ENCODE measurements at places on chromosomes 16 and 17.
A peak's percentile ranks its signal among the peaks of the same experiment; 100 is the strongest.

DNA sequence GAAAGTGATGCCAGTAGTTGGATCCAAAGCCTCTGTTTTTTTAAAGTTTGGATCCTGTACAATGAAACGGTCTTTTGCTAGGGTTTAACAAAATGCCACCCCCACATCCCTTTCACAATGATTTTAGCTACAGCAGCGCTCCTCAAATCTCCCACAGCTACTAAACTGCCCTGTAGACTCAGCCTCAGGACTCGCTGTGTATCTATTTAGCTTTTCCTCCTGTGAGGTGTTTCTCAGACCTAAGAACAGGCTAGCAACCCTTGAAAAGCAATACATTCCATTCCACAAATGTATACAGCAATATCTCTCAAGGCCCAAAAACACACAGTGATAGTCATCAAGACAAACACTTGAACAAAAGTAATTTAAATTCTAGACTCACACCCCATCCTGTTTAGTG lies 206.4 kb downstream of the ZFHX3 start:
- no peak for DNase-seq

- DNase-seq: no peak
Observed at GRCh38 chr16:27813591-27813990, 249.9 kb downstream of the GSG1L start.

- no peak for DNase-seq
Observed at GRCh38 chr17:1730326-1731193, 6.1 kb downstream of the WDR81 start.

DNA sequence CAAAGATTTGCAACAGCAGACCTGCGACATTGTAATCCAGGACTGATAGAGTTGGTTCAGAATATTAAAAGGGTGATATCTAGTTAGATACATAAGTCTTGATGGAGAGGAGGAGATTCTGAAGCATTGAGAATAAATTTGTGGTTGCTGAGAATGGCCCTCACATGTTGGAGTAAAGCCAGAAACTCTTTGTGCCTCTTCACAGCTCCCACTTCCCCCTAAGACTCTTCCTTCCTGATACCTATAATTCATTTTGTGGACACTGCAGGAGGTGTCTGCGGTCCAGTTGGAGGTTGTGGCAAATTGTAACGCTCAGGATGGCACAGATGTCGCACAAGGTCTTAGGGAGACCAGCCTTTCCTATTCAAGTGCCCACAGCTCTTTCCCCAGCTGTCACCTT lies 17.5 kb downstream of the WWOX start:
- no peak for DNase-seq

DNA sequence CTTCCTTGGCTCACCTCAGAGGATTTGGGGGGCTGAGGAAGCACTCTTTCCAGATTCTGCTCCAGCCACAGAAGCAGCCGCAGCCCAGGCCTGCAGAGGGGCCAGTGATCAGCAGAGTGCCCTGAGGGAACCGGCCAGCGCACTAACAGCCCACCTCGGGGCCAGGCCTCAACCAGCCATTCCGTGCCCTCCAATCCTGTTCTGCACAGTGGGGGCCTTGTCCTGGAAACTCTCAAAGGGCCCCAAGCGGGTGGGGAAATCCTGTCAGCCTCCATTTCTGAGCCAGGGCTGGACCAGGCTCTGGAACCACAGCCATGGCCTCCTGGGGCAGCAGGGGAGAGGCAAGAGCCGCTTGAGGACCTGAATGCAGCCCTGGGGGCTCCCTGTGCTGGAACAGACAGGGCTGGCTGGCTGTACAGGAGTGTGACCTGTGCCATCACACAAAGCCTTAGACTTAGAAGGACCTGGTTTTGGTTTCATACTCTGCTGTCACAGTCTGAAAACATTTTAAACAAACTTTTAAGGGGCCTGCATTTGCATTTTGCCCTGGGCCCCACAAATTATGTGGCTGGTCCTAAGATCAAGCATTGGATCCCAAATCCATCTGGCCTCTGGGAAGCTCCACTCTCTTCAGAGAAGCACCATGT lies 10.0 kb downstream of the CNGB1 start:
- DNase-seq: no peak

GRCh38 chr17:68711858-68712257 lies 110.7 kb upstream of the FAM20A start:
- no peak for DNase-seq

DNA sequence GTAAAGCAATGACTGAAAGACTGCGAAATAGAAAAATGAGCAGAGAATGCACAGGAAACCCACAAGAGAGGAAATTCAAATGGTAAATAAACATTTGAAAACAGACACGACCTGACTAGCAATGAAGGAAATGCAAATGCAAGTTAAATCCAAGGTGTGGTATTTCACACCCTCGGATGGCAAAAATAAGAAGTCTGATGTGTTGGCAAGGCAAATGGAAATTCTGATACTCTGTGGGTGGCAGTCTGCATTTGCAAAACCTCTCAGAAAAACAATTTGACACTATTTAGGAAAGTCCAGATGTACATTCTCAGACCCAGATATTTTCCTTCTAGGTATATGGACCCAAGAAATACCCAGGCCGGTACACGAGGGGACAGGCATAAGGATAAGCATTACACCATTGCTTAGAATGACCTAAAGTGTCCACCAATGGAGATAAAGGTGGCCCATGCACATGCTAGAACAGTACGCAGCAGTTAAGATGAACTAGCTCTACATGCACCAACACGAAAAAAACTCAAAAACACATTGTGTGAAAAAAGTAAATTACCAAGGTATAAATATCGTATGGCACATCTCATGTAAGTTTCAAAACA lies 116.7 kb downstream of the GAS7 start:
- DNase-seq: no peak

- DNase-seq: no peak
Observed at GRCh38 chr16:85302018-85302847, 190.0 kb upstream of the CIBAR2 start.

- no peak for DNase-seq
Observed at GRCh38 chr16:56732832-56733231, 2.9 kb downstream of the NUP93 start.

DNA sequence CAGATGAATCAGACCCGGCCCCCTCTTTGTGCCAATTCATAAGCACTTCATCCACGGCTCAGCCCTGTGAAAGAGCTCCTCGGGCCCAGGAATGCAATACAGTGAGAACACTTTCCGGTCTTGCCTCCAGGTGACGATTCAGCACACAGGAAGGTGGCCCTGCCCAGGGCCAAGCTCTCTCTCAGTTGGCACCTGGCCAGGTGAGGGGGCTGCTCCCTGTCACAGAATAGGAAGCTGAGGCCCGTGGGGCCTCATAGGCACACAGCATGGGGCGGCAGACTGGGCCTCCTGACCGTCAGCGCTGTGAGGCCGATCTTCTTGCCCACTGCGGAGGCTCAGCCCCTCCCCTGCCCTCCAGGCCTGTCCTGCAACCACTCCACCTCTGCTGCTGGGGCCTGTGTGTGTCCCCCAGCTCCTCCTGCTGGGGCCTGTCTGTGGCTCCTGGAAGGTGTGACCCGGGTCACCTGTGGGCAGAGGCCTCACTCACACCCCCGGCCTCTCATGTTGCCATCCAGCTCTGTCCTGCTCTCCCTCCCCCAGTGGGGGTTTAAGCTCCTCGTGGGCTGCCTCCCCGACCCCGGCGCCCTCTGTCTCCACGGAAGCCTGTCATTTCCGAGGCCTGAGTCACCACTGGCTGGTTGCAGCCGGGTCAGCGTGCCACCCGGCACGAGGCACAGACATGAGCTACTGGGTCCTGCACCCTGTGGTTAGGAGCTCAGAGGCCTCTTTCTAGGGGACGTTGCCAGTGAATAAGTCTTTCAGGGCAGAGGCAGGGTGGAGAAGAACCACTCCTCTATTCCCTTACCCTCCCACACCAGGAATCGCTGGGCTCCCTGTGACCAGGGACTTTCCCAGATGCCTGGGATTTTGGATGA lies 114.4 kb downstream of the SEC14L1 start:
- peak; percentile 82 for DNase-seq

DNA sequence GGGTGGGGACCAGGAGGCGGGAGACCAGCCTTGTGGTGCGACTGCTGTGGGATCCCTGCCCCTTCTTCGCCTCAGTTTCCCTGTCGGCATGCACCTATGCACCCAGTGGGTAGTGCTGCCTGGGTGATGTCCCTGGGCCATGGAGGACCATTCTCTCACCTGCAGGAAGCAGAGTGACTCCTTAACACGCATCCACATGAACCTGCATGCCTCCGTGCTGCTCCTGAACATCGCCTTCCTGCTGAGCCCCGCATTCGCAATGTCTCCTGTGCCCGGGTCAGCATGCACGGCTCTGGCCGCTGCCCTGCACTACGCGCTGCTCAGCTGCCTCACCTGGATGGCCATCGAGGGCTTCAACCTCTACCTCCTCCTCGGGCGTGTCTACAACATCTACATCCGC lies 25.2 kb downstream of the ADGRG5 start:
- DNase-seq: no peak

- no peak for DNase-seq
Observed at GRCh38 chr17:81509972-81510784, 2.4 kb downstream of the ACTG1 start.

DNA sequence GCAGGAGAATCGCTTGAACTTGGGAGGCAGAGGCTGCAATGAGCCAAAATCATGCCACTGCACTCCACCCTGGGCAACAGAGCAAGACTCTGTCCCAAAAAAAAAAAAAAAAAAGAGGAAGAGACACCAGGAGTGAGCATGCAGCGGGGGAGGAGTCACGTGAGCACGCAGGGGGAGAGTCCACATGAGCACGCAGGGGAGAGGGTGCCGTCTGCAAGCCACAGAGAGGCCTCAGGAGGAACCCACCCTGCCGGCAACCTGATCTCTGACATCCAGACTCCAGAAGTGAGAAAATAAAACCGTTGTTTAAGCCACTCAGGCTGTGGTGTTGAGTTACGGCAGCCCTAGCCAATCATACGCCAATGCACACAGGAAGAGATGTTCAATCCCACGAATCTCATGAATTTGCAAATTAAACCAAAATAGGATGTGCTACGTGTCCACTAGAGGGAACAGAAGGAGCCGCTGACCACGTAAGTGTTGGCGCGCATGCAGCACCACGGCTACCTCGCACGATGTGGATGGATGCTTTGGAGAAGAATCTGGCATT lies 42.2 kb downstream of the CCDC57 start:
- no peak for DNase-seq

- DNase-seq: no peak
Observed at GRCh38 chr16:30418350-30419181, 11.2 kb downstream of the ZNF771 start.

GRCh38 chr17:10311131-10311530 lies 61.7 kb downstream of the MYH13 start:
- no peak for DNase-seq

DNA sequence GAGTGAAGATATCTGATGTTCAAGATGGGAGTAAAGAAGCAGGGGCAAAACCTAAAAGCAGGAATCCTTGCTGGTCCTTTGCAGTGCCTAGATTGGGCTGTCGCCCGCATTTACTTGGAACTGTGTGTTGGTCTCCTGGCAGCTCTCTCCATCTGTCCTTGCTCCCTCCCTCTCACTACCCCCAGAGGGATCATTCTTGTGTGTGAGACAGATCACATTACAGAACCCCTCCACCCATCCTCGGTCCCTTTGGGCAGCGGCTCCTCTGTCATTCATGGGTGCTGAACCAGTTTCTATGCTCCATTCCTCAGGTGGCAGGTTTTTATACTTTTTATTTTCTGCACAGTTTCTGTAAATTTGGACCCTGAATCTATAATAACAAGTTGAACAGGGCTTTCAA lies 99.4 kb upstream of the MYOCD start:
- DNase-seq: no peak

DNA sequence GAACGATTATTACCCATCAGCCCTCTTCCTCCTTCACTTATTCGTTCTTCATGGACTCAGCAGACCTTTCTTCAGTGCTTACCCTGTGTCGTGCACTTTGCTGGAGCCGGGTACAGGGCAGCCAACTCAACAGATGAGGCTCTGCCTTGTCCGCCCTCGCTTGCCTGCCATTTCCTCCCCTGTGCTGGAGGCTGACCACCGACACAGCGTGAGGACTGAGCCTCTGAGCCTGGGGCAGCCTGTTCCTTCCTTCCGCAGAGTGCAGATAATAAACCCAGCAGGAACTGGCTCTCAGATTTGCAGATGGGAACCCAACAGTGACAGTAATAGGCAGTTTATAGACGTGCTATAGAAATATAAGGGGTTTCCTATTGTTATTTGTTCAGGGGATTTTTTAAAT lies 7.0 kb upstream of the SLC39A11 start:
- no peak for DNase-seq

GRCh38 chr16:57920880-57921229 lies 50.1 kb downstream of the CNGB1 start:
- DNase-seq: no peak

- DNase-seq: no peak
Observed at GRCh38 chr16:29645694-29646187, 17.3 kb upstream of the SPN start.

GRCh38 chr17:75301049-75301448 lies 11.8 kb upstream of the SLC25A19 start:
- DNase-seq: no peak

DNA sequence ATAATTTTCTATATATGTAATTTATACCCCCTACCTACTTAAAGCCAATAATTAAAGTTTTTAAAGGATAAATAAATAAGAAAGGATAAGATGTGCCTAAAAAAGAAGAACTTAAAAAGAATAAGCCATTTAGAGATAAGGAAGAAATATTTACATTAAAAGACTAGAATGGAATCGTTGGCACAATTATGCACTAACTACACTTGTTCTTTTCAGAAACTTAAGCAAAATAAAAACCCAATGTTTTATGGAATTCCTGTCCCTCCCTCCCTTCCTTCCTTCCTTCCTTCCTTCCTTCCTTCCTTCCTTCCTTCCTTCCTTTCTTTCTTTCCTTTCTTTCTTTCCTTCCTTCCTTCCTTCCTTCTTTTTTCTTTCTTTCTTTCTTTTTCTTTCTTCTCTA lies 4.5 kb upstream of the KRTAP4-6 start:
- DNase-seq: no peak

DNA sequence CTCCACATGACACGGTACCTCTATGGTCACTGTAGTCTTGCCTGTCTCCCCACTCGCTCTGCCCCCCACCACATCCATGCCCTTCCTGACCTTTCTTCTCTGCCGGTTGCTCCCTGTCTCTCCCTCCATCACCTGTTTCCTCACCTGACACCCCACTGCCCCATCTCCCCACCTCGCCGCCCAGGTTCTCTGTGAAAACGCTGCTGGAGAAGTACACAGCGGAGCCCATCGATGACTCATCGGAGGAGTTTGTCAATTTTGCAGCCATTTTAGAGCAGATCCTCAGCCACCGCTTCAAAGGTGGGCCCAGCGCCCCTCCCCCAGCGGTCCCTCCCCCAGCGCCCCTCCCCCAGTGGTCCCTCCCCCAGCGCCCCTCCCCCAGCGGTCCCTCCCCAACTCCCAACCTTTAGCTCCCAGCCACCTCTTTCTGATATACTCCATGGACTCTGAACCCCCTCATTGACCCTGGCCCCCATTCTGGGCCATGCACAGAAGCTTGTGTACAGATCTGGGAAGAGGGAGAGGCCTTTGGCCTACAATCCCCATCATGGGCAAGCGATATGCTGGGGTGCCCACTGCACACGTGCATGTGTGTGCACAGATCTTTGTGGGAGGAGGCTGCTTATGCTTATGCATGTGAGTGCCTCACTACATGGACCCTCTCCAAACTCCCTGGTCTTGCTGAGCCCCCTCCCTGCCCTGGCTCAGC lies 4.1 kb downstream of the RUNDC3A start:
- no peak for DNase-seq

- DNase-seq: no peak
Observed at GRCh38 chr16:86198206-86199118, 299.5 kb downstream of the IRF8 start.

GRCh38 chr17:37358098-37358829 lies 17.5 kb upstream of the C17orf78 start:
- DNase-seq: no peak

All from AG09309 (cell line).